ENCODE measurements at places on chromosomes 7 and 10. TPM values are rescaled to one million over a fixed set of nuclear protein-coding genes. Genes with fewer than 3 reads are reported as not detected.

GRCh38 chr10:101287997-101288635 lies 58.9 kb upstream of the LBX1 start:
- no peak for ATAC-seq

TDRD1 gene
- not detected for total RNA-seq

DNA sequence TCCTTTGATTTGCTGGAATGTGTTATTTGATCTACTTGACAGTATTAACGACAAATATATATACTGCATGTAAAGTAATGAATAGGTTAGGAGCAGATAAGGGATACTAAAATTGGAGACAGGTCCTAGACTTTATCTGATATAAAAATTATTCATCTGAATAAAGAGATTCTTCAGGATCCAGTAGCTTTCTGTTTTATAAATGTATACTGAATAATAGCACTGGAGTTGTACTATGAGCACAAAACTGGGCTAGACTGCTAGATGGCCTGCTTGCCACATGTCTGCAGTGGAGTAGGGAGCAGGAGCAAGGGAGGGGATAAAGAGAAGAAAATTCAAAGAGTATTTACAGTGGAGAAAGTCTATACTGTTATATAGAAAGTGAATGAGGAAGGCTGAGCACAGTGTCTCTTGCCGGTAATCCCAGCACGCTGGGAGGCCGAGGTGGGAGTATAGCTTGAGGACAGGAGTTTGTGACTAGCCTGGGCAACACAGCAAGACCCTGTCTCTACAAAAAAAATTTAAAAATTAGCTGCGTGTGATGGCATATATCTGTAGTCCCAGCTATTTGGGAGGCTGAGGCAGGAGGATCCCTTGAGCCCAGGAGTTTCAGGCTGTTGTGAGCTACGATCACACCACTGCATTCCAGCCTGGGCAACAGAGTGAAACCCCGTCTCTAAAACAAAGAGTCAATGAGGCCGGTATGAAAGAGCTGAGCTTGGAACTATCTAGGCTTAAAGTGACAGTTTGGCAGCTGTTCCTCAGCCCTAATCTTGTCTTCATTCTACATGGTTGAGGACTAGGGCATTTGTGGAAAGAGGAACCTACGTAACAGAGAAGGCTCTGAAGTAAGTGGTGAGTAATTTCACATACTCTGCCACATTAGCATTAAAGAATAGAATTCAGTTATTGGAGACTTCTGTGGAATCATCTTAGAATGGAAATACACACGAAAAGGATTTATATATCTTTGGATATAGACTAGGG lies 41.8 kb downstream of the CD36 start:
- ATAC-seq, result no peak

CYTH3 gene
- 61.9 TPM for total RNA-seq

DNA sequence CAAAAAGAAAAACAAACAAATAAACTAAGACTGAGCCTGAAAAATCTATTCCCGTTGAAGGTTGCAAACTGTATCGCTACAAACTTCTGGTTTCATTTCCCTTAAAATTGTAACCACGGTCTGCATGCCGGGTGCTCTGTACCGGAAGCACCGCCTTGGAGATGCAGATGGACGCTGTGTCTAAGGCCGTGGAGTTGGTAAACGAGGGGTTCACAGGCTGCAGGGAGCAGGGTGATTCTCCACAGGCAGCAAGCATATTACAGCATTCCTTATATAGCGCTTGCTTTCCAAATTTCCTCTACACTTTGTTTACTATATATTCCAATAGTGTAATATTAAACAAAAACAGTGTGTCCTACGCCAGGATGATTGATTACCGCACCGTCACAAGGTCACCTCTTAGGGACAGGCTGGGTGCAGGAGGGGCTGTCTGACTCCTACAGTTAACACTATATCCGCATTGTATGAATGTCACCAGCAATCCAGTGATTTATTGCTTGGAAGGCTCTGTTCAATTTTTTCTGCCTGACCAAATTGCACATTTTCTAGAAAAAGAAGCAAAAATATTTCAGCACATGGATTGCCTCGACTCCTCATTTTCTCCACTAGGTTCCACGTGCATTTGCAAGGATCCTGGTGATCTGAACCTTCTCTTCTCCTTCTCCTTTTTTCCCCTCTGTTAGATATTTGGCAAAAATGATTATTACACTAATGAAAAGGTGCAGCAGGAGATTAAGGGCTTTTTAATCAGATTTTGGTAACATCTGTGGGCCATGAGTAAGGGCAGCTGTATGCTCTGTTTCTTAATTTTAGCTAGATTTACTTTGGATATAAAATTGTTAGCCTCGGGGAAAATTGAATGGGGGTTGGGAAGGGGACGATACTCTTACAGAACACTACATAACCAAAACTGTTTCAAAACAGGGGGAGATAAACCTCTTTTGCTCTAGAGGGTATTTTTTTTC lies 325.8 kb upstream of the MGMT start:
- no peak for ATAC-seq
